ENCODE measurements at places on chromosomes 3 and 15.

DNA sequence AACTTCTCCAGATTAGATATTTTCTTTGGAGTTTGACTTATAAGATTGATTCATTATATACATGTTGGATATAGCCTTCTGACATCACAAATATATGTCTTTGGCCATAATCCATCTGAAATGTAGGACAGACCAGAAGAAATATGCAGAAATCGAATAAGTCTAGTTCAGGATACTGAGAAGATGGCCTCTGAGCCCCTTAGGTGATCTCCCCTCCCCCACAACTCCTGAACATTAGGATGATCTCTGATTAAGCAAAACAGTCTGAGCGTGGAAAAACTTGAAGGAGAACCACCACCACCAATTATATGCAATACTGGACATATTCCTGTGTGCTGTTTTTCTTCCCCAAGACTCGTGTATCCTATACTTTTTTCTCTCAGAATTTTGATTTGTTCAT, 3.2 kb downstream of the SETD5 start:
- DNase-seq: no peak

DNA sequence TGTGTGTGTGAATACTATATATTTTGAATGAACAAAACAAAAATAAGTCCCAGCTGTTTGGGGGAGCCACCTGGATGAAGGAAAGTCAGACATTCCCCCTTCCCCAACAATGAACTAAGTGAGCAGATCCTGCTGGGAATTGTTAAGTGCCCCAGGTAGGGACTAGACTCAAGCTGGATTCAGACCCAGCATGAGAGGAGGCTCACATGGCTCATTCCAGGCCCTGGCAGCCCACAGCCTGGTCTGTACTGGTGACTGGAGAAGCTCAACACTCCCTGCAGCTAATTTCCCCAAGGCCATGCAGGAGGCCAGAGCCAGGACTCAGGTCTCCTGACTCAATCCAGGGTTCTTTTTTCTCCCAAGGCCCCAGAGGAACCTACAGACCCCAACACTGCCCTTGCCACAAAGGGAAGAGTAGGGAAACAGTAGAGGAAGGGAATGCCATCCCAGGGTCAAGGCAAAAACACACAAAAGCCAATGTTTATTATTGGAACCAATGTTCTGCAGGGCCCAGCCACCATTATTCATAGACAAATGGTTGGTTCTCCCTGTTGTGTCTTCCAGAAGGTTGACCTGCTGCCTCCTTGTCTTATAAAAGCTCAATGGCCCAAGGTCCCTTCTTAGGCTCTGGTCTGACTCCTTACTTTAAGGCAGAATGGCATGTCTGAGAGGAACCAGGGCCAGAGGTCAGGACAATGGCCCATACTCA, 9.5 kb downstream of the IGDCC4 start:
- DNase-seq: no peak

GRCh38 chr3:146929696-146930095, 324.6 kb upstream of the PLSCR5 start:
- no peak for DNase-seq

DNA sequence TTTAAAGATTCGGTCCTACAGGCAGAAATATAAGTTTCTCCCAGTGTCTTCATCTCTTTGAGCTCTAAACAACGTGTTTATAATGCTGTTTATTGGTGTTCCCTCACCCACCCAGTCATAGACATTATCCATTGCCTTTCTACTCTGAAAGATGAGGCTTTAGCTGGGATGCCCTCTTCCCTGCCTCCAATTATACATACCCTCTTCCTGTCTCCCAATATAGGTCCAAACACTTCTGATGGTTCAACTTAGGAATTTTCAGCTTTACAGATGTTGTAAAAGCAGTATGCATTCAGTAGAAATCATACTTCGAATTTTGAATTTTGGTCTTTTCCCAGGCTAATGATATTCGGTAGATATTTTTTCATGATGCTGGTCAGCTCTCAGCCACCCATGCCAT, 2.6 kb downstream of the CMTM8 start:
- no peak for DNase-seq

- DNase-seq: no peak
These were observed 71.9 kb downstream of the FILIP1L start for GRCh38 chr3:100042166-100042981.

GRCh38 chr3:35492841-35493240, 146.5 kb upstream of the ARPP21 start:
- DNase-seq: no peak

DNA sequence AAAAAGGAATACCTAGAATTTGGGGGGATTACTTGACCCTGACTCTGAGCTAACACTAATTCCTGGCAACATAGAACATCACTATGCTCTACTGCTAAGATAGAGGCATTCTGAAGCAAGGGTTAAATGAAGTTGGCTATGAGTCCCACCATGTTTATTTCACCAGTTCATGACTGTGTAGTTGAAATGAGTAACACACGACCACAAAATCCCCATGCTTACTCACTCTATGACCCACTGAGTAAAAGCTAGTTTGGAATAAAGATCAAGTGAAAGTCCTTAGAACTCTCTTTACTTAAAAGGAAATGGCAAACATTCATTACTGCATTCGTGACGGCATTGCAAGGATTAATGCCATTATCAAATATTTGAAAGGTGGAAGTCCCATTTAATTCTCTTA, 47.4 kb downstream of the MRPL46 start:
- DNase-seq: no peak

- DNase-seq: peak; percentile 39
These were observed 105.0 kb downstream of the FOXP1 start for GRCh38 chr3:71478568-71478967.

GRCh38 chr3:194395778-194396538, 3.1 kb downstream of the GP5 start:
- DNase-seq: no peak

GRCh38 chr15:99336794-99337193, 85.5 kb downstream of the LRRC28 start:
- DNase-seq: no peak

- no peak for DNase-seq
These were observed 47.4 kb upstream of the OSTN start for GRCh38 chr3:191151653-191152052.

- DNase-seq: peak; percentile 17
These were observed 58.0 kb downstream of the CHD2 start for GRCh38 chr15:92958105-92958504.

- DNase-seq: no peak
These were observed 128.3 kb downstream of the ALCAM start for GRCh38 chr3:105495021-105495420.

DNA sequence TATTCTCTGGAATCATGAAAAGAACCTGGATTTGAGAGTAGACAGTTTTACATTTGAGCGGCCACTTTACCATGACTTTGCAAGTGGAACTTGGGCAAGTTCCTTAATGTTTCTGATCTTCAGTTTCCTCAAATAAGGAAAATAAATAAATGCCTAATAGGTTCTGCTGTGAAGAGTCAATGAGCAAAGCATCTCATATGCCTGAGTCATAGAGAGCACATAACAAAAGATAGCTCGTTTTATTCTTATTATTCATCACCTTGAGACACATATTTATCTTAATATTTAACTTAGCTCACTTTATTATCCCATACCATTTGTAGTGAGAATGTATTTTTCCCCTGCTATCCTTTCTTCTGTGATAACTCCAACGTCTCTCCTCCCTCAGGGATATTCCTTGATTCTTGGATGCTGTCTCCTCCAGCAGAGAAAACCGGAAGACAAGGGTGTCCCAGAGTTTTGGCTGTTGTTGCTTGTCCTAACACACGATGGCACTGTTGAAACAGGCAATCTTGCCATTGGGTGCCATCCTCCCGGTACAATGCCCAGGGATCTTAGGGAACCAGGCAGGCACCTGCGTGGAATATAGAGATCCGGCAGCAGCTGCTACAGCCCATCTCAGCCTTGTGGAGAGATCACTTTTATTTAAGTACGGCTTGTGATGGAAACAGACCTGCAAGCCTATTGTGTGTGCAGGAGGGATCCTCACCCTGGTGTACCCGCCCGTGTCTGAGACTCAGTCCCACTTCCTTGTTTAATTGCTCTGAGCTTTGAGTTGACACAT, 33.3 kb upstream of the VPS33B start:
- DNase-seq: no peak

DNA sequence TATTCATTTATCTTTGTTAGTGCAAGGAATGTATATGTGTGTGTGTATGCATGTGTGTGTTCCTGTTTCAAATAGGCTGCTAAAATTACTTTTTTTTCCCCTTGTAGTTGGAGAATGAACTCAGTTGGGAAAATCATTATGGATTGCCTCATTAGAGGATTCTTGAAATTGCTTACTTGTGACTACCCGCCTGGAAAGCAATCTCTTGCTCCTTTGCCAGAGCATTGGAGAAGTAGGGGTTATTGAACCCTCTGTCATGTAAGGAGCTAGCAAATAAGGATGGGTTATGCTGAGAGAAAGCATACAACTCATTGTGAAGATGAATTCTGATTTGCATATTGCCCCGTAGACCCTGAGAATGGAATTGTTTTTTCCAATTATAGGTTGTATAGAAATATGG, 474.5 kb downstream of the CADM2 start:
- DNase-seq: no peak

DNA sequence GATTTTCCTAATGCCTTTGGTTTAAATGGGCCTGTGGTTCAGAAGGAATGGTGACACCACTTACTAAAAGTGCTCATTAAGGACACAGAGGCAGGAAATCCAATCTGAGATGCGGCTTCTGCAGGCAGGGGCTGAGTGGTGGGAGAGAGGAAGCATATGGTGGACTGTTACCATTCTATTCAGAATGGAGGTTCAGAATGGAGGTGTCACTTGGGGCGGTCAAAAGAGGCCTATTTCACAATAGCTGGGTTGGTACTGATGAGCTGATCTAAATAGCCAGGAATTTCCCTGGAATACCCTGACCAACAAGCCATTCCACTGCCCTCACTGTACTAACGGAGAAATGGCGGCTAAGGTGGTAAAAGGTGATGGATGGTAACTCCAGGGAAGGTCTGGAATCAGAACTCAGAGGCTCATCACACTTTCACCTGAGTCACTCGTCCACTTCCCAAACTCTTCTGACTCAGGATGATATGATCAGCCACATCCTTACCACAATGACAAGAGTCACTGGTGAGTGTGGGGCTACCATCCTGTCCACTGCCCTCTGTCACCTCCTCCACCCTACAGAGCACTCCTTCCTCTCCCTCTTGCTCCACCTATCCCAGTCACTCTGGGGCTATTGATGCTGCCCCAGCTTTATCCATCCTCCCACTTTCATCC, 15.7 kb downstream of the RFT1 start:
- no peak for DNase-seq
